ENCODE measurements at places on chromosomes 12 and 14. TPM values are rescaled to one million over a fixed set of nuclear protein-coding genes. Genes with fewer than 3 reads are reported as not detected.

DNA sequence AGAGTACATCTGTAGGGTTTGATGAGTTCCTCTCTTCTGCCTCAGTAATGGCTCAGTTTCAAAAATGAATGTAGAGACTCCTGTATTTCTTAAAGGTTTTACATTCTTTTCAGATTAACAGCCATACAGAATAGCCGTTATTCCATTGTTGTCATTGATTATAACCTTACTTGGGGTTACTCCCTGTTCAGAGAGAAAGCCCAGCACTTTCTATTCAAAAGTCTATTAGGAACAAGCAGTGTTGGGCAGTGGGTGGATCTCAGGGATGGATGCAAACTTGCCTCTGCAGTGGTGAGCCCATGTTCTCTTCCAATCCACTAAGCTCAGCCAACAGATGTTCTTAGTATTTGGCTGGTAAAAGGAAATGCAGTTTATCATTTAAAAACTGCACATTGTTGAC, 342.6 kb upstream of the E2F7 start:
- no peak for DNase-seq

The SPIC gene
- not detected for total RNA-seq

GRCh38 chr12:93944201-93944600, 204.2 kb upstream of the PLXNC1 start:
- DNase-seq, result no peak

The BLTP3B gene
- 23.1 TPM for total RNA-seq

DNA sequence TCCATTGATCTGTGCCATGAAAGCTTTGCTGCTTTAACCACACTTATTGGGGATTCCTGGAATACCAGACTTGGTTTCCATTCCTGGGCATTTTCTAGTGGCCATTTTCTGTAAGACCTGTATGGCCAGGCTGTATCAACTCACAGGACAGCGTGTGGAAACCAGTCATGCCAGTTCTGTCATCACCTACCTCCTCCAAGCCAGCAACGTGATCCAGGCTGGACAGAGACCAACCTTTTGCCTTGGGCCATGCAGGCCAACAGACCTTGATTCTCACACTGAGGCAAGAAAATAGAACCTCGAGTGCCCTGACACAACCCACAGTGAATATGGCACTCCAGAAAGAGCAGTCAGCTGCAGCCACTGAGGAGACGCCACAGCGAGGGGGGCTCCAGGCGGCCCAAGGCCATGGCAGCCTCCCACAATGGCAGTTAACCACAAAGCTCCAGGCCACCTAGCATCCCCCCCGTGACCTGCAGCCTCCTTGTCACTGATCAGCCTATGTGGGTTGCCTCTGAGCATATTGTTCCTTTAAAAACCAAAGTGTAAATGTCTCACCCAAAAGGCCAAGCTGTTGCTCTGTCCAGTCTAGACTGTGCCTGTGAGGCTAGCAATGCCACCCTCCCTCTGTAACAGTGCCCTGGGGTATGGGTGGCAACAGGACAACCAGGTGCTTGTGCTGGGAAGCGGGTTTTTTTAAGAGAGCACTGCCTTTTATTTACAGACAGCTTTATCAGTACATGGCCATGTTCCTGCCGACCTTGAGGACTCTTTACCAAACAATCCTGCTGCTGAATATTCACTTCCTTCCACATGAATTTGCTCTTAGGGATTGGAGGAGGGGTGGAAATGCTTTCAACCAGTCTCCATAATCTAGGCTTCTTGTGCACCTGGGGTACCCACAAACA, 168.7 kb upstream of the HIF1A start:
- no peak for DNase-seq

- DNase-seq, result no peak
These were observed 151.5 kb downstream of the LRFN5 start for GRCh38 chr14:41758011-41758665.
